ENCODE measurements at places on chromosomes 3 and 15. TPM values are rescaled to one million over a fixed set of nuclear protein-coding genes. Genes with fewer than 3 reads are reported as not detected.

Gene FBLN2
- total RNA-seq: 269 TPM

Gene RAD51
- total RNA-seq: 0.32 TPM

Gene SAXO2
- total RNA-seq: 4.0 TPM

Gene ARPP21
- total RNA-seq: 0.29 TPM

Gene THUMPD3
- 43.0 TPM for total RNA-seq

Gene LSAMP
- 1.7 TPM for total RNA-seq

Gene TAGLN3
- total RNA-seq: not detected

All from mesenteric fat pad (tissue), 1 donor.